ENCODE measurements at places on chromosomes 1 and 21.

GRCh38 chr1:227131193-227131592 is 187.1 kb downstream of the CDC42BPA start:
- peak; percentile 63 for DNase-seq

DNA sequence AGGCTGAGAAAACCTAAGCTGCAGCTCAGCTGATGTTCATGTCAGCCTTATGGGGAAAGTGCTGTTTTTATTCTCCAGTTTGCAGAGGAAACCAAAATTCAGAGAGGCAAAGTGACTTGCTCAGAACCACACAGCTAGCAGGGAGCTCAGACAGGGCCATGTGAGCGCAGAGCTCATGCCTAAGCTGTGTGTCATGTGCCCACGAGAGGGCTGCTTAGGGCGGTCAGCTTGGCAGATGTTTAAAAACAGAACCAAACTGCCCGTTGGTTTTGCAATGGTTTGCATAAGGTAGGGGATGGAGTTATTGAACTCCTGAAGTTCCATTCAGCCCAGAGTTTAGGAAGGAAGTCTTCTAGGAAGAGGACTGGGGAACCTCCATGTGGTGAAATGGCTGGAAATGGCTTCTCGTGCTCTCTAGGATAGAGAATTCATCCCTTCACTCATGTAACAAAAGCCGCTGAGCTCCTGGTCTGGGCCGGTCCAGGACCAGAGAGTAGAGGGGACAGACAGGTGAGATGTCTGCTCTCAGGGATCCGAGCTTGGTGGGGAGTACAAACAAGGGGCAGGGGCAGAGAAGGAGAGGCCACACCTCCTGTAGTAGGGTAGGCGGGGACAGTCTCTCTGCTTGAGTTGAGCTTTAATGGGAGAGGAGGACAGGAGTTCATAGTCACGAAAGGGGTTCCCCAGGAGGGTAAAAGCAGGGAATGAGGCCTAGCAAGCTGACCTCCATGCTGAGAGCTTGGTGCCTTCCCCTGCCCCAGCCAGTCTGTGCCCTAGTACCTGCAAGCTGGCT is 46.9 kb downstream of the ARHGEF10L start:
- DNase-seq: no peak

- no peak for DNase-seq
Measured at GRCh38 chr1:183281039-183281438, 95.0 kb downstream of the LAMC2 start.

DNA sequence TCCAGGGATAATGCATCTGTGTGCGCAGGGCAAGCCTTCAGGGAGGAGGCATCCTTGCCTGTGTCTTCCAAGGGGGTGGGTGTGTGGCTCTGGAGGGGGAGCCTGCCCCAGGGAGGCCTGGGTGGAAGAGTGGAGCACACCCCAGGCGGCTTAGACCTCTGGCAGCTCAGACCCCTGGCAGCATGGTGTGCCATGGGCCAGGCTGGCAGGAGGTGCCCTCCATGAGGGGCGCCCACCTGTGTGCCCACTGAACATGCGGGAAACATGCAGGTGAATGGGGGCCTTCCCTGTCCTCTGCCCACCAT is 1.1 kb upstream of the PANK4 start:
- DNase-seq: no peak
